ENCODE measurements at places on chromosomes 12 and 14.

- DNase-seq = no peak
These were observed 8.3 kb downstream of the PYGL start for GRCh38 chr14:50936016-50936340.

DNA sequence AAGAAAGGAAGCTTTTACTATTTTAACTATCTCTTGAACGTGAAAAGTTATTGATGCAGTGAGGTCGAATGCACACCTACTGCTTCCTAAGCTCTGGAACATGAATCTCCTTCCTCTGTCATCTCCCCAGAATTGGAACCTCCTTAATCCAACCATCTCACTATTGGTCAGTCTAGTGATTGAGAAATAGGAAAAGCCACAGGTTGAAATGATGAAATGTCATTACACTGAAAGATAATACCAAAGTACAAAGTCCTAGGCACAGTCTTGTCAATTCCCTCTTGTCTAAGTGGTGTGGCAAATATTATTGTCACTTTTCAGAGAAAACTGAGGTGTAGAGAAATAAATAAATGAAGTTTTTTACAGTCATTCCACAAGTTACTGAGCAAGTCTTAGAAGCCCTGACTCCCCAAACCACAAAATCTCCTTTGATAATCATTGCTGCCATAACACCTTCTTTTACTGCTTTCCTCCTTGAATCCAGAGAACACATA, 19.5 kb upstream of the HIGD1C start:
- no peak for DNase-seq

DNA sequence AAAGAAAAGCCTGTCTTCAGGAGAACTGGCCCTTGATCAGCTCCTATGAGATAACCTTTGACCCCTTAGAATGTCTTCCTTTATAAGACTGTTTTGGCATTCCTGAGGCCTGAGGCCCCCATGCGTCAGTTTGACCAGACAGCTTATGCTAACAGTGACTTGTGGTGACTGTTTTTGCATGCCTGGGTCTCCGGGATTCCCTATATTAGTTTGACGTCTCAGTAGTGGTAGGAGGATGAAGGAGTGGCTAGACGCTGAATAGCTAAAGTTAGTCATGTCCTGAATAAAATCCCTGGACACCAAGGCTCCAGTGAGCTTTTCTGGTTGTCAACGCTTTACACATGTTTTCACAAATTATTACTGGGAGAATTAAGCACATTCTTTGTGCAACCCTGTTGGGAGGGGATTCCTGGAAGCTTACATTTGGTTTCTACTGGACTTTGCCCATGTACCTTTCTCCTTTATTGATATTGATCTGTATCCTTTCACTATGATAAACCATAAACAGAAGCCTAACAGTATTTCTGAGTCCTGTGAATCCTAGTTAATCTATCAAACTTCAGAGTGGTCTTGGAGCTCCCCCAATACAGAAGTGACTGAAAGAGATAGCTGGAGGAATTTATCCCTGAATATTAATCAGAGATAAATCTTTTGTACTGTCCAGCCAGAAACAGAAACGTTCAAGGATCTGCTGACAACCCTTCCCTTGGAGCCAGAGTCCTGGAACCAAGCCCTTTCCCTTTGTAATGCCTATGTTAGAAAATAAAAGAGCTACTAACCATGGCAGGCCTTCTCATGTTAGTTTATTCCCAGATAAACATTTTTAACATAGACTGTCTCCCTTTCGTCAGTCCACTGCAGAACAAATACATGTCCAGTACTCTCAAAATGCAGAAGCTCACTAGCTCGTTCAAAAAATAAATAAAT, 479.2 kb downstream of the RPS29 start:
- DNase-seq = no peak

DNA sequence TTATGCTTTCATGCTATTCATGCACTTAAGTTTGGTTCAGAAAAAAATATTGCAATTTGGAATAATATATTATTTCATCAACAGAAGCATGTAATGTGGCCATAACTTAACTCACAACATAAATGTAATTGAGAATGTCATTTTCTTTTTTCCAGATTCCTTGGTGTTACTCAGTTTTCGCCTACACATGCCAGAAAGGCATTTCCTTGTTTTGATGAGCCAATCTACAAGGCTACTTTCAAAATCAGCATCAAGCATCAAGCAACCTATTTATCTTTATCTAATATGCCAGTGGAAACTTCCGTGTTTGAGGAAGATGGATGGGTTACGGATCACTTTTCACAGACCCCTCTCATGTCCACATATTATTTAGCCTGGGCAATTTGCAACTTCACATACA, 14.4 kb downstream of the TRHDE start:
- DNase-seq = no peak

GRCh38 chr12:38610808-38611350, 294.3 kb downstream of the ALG10B start:
- DNase-seq = no peak

GRCh38 chr12:73460212-73460611, 1077.4 kb upstream of the ATXN7L3B start:
- no peak for DNase-seq

GRCh38 chr12:1832801-1833595, 12.6 kb downstream of the LRTM2 start:
- DNase-seq = no peak

GRCh38 chr14:68634332-68634731, 158.5 kb downstream of the ZFP36L1 start:
- DNase-seq = no peak

DNA sequence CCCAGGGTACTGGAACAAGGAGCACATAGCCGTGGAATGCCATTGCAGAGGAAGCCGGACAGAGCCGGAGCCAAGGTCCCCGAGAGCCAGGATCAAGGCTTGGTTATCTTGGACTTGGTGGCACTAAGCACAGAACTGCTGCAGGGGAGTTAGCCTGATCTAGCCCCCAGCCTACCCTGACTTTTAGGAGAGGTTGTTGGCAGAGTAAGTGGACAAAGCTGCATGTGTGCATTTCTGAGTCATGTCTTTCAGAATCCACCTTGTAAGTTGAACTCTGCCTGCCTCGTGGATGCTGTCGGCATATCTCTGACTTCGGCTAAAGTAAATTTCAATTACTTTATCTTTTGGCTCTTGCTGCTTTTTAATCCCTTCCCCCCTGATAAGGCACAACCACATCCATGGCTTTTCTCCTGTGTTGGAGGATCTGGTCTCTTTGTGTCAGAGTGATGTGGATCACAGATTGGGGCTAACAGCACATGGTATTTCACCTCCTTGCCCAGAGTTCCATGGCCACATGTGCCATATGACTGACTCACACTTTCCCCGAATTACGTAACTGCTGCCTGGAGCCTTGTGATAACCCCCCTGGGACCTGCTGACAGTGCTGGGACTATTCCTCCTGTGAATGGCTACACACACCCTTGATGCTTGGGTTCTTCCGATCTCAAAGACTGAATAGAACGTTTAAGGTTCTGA, 240.3 kb downstream of the EMP1 start:
- DNase-seq = no peak

- DNase-seq = peak; percentile 88
These were observed at the start of gene RNU6-8 for GRCh38 chr14:32202998-32203882. TSS of gene RNU6-8 (minus strand) at chr14:32203269.

- peak; percentile 90 for DNase-seq
These were observed at the start of gene CHFR for GRCh38 chr12:132887513-132888351. TSS of gene CHFR (minus strand) at chr12:132887605. CDS start at chr12:132887328, 277 bp downstream.

GRCh38 chr12:58530742-58531062, 389.6 kb downstream of the LRIG3 start:
- DNase-seq = no peak

DNA sequence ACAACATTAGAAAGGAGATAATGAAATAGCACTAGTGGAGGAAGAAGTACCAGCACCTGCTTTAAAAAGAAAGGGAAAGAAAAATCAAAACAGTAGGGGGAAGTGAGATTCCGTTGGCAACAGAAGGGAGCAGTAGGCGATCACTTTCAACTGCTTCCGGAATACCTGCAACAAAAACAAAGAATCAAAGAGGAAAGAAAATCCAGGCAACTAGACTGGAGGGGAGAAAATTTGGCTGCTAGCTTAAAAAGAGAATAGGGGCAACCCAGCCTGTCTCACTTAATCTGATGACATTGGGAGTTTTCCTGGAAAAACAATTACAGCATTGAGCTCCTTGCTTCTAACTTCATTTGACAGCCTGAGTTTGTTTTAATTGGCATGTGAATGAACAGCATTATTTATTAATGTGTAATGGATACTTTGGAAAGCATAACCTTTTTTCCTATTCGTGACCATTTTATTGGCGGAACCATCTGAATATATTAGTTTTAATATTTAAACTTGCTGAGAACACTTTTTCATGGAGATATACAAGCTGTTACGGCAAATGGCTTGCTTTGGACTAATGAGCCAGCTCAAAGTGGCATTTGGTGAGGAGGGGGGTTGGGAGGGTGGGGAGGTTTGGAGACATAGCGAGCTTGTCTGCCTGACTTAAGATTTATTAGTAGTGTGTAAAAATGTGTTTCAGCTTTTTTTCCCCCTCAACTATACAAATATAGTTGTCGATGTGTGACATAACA, 2.5 kb upstream of the DACT1 start:
- no peak for DNase-seq

- DNase-seq = no peak
These were observed 60.8 kb upstream of the KRAS start for GRCh38 chr12:25311506-25311905.

GRCh38 chr12:84056-84455, 17.5 kb downstream of the IQSEC3 start:
- no peak for DNase-seq

DNA sequence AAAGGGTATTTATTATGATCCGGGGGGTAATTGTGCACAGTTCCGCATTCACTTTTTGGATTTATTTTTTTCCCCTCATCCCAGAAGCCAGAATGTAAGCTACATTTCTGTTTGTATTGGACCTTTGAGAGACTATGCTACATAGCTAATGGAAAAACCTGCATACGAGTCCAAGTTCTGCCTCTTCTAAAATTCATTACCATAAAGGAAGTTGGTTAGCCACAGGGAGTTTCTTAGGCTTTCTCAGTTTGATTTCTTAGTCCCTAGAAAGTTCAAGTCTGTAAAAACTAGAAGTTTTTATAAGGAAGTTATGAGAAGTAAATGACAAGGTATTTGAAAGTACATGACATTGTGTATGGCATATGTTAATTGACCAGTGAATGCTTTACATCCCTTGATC, 138.7 kb downstream of the PDE3A start:
- no peak for DNase-seq

- no peak for DNase-seq
These were observed 88.2 kb downstream of the TMX1 start for GRCh38 chr14:51328064-51328771.

DNA sequence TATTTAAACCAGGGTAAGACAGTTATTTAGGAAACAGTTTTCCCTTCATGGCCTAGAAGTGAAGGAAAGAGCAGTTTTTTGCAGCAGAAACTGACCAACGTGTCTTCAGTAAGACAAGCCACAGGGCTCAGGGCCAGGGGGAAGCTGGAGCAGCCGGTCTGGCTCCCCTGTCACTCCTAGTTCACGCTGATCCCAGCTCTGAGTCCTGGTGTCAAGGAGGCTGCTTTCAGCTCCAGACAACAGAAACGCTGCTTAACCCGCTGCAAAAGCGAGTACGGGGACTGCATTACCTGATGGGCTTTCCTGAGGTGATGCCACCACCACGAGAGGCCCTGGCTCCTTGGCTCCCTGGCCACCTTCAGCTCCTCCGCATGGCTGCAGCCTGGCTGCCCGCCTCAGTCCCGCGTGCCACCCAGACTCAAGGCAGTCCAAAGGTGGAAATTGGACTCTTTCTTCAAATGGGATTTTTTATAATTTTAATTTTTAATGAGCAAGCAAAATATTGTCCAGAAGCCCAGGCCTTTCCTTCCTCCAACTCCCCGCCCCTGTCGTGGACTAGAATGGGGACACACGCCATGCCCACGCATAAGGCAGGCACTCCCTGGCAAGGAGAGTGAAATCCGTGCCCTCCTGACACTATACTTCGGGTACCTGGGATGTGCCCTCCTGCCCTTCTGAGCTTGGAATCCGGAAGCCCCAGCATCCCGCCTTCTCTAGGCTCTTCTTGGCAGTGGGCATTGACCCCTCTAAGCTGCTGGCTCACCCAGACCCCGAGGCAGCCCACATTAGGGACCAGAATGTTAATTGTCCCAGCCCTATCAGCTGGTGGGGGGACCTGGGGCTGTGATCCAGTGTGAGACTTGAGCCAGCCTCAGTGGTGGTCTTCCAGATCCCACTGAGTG, 85.0 kb downstream of the PAPOLA start:
- no peak for DNase-seq

DNA sequence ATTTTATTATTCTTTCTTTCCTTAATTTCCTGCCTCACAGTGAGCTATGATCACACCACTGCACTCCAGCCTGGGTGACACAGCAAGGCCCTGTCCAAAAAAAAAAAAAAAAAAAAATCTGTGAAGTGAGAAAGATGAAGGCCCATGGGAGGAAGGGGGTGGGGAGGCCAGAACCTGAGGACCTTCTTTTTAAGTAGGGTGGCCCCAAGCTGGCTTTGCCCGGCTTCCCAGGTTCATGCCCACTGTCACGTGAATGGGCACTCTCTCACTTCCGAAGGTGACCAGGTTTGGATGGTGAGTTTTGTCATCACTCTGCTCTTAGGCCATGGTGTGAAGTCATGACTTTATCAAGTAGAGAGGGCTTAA, 82.3 kb downstream of the TNFAIP2 start:
- no peak for DNase-seq

DNA sequence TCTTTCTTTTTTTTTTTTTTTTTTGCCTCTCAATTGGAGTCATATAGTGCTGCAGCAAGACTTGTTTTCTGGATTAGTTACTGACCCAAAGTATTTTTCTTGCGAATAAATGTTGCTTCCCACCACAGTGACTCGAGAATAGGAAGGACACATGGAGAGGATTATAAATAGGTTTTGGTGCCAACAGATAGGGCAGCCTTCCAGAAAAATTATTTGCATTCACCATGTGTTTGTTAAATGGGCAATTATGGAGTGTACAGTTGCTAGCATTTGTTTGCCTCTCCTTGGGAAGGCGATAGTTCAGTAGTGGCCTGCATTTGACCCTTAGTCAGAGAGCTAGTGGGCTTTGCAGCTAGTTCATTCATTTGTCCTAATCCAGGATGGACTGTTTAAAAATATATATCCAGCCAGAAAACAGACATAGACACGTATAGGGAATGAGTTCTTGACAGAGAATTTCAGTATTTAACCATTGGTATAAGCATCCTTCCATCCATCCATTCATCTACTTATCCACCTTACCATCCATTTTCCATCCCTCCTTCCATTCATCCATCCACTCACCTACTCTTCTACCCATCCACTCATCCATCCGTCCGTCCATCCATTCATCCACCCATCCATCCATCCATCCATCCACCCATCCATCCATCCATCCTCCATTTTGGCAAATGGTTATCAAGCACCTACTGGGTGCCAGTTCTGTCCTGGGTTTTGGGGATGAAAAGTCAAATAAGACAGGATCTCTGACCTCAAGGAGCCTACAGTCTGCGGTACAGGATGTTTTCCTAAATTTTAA, 67.5 kb downstream of the CHST11 start:
- no peak for DNase-seq

GRCh38 chr12:57715786-57716185, 21.9 kb downstream of the OS9 start:
- DNase-seq = no peak

- no peak for DNase-seq
These were observed 501.4 kb upstream of the RGS6 start for GRCh38 chr14:71430678-71431376.

All from urinary bladder (tissue), 4 donors.